Aorta (tissue), 5 donors: ENCODE measurements at places on chromosomes 5 and 9. TPM values are rescaled to one million over a fixed set of nuclear protein-coding genes. Genes with fewer than 3 reads are reported as not detected.

The DMGDH gene
- total RNA-seq: 1.6 TPM

The SPRY4 gene
- 67.9 TPM for total RNA-seq

The PGM5 gene
- total RNA-seq: 124 TPM

The MEGF10 gene
- total RNA-seq: 0.52 TPM

The ADRA1B gene
- 16.0 TPM for total RNA-seq

The ADAMTS12 gene
- total RNA-seq: 7.3 TPM

The TSSK1B gene
- total RNA-seq: 0.18 TPM

The SOHLH1 gene
- not detected for total RNA-seq

The GDA gene
- total RNA-seq: not detected

The AGXT2 gene
- total RNA-seq: not detected

The GARIN3 gene
- total RNA-seq: not detected

The NDUFS6 gene
- 24.2 TPM for total RNA-seq

The MCIDAS gene
- total RNA-seq: 0.26 TPM

The TNFSF15 gene
- total RNA-seq: 0.81 TPM

The OLFM1 gene
- total RNA-seq: 21.0 TPM

The FABP6 gene
- total RNA-seq: not detected

The PIP5KL1 gene
- total RNA-seq: 3.0 TPM

The LURAP1L gene
- 25.1 TPM for total RNA-seq

The RCL1 gene
- 32.3 TPM for total RNA-seq

The NELFB gene
- 40.9 TPM for total RNA-seq

The RAD17 gene
- total RNA-seq: 18.0 TPM

The SPATA31C1 gene
- not detected for total RNA-seq

The GABRA1 gene
- not detected for total RNA-seq

The IL13 gene
- total RNA-seq: not detected

The TUSC1 gene
- 22.1 TPM for total RNA-seq

The PCA3 gene
- total RNA-seq: 0.81 TPM

The TNC gene
- total RNA-seq: 117 TPM

The C1QTNF2 gene
- 9.1 TPM for total RNA-seq

The CDC20B gene
- total RNA-seq: not detected

The SHOC1 gene
- not detected for total RNA-seq

The C9orf72 gene
- total RNA-seq: 23.2 TPM

The WDR31 gene
- 1.1 TPM for total RNA-seq

The C9 gene
- total RNA-seq: 0.13 TPM

The GPR151 gene
- total RNA-seq: not detected

The PLCXD3 gene
- 13.9 TPM for total RNA-seq

The GPR21 gene
- total RNA-seq: 13.9 TPM

The PCDHAC2 gene
- total RNA-seq: 1.9 TPM

The HMMR gene
- total RNA-seq: not detected

The NR5A1 gene
- not detected for total RNA-seq

The SLC45A2 gene
- 0.54 TPM for total RNA-seq

The CER1 gene
- 0.29 TPM for total RNA-seq

The RPL12 gene
- 907 TPM for total RNA-seq

The LOX gene
- total RNA-seq: 125 TPM

The FRMPD1 gene
- total RNA-seq: 0.06 TPM

The PRDM9 gene
- not detected for total RNA-seq

The SPINK1 gene
- 13.7 TPM for total RNA-seq

The PTGS1 gene
- total RNA-seq: 20.3 TPM

The FOXD4L6 gene
- total RNA-seq: not detected

The FGD3 gene
- 13.4 TPM for total RNA-seq

The BTNL3 gene
- not detected for total RNA-seq

The ZNF782 gene
- total RNA-seq: 9.5 TPM

The NPR3 gene
- total RNA-seq: 29.7 TPM

The MEIKIN gene
- total RNA-seq: 3.4 TPM

The ADGRD2 gene
- total RNA-seq: not detected

The AK6 gene
- total RNA-seq: 30.4 TPM

The PTPRD gene
- total RNA-seq: 49.2 TPM

The TMEFF1 gene
- 0.27 TPM for total RNA-seq
